Activated naive CD8-positive, alpha-beta T cell treated with anti-CD3 and anti-CD28 coated beads, Interleukin-2, amount 50 U/mL, for 16 hours (primary cell): ENCODE measurements at places on chromosomes 6 and 20.

GRCh38 chr6:46734867-46735719, at the start of gene PLA2G7:
PLA2G7 (minus strand) TSS chr6:46735375; CDS start chr6:46722891, 12,484 bp downstream.
- DNase-seq: no peak

DNA sequence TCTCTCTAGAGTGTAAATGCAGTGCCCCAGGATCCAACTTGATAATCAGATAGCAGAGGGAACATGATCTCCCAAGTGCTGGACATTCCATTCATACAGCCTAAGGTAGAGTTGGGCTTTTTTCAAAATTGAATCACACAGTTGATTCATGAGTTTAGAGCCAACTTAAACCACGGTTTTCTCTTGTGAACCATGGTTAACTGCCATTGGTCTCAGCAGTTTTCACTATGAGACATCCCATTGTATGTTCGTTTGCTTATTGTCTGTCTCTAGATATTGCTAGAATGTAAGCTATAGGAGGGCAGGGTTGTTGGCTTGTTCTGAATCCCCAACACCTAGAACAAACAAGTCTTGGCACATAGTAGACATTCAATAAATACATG, 37.2 kb upstream of the TAF8 start:
- DNase-seq: no peak

- no peak for DNase-seq
Measured at GRCh38 chr20:35839904-35840303, 68.1 kb downstream of the PHF20 start.

- DNase-seq: no peak
Measured at GRCh38 chr6:148548065-148548748, 198.6 kb upstream of the UST start.

- DNase-seq: no peak
Measured at GRCh38 chr6:127980996-127981395, 80.1 kb upstream of the THEMIS start.

DNA sequence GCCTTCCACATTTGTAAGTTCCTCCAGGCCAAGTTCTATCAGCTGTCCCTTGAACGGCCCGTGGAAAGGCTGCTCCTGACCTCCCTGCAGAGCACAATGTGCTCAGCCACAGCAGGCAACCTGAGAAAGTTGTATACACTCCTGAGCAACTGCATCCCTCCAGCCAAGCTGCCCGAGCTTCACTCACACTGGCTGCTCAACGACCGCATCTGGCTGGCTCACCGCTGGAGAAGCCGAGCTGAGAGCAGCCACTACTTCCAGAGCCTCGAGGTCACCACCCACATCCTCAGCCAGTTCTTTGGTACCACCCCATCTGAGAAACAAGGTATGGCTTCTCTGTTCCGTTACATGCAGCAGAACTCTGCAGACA, 2.1 kb downstream of the ZSWIM1 start:
- no peak for DNase-seq

DNA sequence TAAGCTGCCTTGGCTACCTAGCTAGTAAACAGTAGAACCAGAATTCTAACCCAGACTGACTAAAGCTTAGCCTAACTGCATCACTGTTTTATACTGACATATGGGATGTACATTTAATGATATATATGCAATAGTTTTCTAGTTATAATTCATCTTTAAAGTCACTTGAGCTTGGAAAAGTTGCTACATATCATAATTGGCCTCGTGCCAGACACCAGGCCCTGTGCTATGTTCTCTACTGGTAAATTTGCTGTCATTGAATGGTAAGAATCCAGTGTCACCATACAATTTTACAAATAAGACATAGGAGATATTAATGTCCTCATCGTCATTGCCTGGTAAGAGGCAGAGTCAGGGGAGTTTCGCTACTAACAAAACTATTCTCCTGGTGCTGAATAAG, 396.8 kb downstream of the CDKAL1 start:
- no peak for DNase-seq

DNA sequence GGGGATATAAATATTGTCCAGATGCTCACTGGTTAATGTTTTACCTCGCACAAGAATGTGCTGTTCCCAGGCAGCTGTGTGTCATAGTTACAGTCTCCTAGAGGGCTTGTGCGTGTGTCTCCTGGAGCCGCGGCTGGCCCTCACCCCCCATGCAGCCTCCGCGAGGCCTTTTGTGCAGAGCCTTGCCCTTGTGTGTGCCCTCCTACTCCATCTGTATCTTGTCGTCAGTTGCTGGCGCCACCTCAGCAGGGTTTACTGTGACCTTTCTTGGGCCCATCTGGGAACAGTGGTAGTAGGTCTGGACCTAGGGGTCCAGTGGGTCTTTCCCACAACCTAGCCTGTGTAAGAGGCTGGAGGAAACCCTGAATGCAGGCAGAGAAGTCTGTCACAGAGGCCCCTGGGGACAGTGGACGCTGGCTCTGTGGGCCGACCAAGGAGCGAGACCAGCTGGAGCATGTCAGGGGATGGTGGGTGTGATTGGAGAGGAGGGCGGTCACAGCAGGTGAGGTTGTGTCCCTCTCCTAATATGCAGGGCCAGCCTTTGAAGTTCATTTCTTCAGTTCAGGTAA, 35.2 kb downstream of the PPP1R14C start:
- DNase-seq: no peak

DNA sequence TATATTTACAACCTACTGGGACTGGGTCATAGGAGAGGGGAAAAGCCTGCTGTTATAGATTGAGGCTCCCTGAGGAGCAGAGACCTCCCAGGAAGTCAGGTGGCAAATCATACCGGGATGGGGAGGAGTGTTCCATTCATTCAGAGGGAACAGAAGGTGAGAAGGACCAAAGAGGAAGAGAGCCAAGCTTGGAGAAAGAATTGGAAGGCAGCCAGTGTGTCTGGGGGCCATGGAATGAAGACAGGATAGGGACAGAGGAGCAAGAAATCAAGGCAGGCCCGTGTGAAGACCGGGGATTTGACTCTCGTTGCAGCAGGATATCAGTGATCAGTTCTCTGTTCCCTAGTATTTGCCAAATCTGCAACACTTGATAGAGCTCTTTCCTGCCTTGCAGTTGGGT, 5.7 kb upstream of the ZNF217 start:
- DNase-seq: no peak

GRCh38 chr20:46268131-46268614, 40.1 kb downstream of the CDH22 start:
- no peak for DNase-seq

DNA sequence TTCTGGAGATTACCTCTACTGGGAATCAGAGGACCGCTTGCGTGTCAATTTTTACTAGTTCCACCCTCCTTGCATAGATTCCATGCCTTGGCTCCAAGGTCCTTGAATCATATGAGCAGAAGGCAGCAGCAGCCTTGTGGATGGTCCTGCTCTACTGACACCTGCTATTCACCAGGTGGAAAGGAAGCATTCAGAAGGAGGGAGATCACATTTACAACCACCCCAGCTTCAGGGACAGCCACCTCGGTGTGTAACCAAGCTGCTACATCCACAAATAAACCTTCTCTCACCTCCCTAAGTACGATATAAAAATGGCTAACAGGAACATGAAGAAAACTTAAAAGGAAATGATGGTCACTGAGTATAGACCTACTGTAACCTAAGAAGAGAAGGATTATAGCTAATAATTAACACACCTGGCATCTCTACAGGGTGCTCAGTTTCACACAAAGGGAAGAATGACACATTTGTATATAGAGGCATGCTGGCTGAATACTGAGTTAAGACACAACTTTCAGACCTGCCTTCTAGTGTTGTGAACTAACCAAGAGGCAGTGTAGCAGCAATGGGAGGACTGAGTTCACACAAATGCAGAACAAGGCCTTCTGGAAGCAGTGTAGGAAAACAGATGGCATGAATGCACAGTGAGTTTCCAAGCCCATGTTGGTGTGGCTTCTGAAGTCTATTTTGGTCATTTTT, 46.3 kb upstream of the SRPK1 start:
- no peak for DNase-seq

DNA sequence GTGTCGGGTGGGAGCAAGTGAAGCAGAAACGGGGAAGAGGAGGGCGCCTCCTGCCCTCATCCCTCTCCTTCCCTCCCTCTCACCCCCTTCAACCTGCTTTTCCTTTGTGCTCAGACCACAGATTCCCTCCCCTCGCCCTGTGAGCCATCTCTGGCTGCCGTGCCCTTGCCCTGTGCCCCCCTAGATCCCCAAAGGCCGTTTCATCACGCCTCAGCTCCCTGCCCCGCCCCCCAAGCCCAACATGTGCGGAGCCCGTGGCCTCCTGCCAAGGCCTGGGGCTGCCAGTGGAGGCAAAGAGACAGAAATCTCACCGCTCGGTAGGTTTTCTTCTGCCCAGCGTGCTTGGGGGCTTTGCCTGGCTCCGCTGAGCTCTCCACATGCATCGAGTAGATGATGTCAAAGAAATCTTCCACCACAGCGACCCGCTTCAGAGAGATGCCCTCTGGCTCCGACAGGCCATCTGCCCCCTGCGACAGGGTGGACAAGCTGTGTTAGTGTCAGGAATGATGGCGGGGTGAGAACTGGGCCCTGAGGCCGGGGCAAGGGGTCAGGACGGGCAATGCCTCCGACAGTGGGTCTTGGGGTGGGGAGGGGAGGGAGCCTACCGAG, 57.6 kb downstream of the NOL4L start:
- no peak for DNase-seq

- DNase-seq: no peak
Measured at GRCh38 chr6:133467982-133468380, 226.8 kb downstream of the EYA4 start.

DNA sequence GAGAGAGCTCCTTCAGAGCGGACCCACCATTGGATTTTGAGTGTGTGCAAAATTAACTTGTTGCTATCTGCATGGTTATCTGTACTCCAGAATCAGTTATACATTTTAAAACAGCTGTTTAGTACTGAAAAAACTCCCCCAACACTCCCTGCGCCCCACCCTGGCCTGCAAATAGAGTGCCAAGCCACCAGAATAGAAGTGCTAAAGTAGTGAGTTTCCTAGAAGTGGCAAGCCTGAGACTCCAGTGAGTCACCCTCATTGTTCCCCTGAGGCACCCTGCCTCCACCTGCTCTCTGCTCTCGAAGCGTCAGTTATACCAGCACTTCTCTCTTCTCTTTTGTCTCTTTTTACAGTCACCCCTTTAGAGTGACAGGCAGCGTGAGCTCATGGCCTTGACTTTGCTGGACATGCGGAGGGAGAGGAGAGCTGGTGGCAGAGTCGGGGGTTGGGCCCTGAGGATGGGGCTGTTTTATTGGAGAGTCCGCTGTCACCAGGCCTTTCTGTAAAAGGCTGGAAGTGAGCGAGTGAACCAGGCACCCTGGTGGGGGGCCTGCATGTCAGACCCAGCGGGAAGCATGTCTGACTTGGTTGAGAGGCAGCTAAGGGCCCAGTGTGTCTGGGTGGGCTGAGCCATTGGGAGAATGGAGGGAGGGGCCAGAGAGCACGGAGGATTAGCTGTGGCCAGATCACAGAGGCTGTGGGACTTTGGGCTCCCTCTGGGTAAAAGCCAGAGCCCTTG, 10.4 kb downstream of the IGF2R start:
- DNase-seq: peak; percentile 49

GRCh38 chr6:169828176-169828575, 76.8 kb downstream of the ERMARD start:
- no peak for DNase-seq

GRCh38 chr6:151352410-151353396, 38.7 kb downstream of the ZBTB2 start:
- no peak for DNase-seq

DNA sequence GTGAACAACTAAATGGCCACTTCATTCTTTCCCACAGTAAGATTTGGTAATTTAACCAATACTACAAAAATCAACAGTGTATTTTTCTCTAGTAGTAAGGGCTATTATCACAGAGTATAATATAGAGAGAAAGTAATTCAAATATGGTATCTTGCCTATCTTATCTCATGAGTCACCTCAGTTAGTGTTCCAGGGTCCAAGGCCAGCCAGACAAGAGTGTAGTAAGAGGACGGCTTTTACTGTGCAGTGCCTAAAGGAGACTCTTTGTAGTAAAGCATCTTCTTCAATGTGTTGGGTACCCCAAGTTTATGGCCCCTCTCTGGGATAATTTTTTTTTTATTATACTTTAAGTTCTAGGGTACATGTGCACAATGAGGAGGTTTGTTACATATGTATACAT, 607.4 kb downstream of the PKHD1 start:
- DNase-seq: no peak

DNA sequence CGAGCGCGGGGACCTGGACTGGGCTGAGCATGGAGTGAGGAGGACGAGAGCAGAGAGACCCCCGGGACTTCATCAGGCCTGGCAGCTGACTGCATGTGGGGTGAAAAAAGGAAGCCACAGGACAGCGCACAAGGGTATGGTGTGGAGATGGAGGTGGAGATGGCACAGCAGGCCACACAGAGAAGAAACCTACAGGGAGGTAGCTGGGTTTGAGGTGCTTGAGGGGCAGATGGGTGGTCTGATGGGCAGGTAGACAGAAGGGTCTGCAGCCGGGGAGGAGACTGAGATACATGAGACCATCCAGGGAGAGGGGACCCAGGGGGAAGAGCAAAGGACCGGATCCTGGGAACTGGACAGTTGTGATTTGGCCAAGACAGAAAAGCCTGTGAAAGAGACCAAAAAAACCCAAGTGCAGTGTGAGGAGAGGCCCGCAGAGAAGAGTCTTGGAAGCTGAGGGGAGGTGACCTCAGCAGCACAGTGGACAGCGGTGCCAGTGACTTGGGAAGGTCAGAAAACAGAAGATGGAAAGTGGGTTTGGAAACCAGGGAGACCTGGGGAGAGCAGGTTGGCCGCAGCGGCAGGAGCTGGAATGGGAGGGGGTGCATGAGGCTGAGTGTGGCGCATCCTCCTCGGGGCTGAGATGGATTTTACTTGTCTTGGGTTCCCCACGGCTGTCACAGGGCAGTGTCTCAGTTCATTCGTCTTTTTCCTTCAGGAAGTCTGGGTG, 5.5 kb downstream of the HLA-DPB1 start:
- DNase-seq: no peak

DNA sequence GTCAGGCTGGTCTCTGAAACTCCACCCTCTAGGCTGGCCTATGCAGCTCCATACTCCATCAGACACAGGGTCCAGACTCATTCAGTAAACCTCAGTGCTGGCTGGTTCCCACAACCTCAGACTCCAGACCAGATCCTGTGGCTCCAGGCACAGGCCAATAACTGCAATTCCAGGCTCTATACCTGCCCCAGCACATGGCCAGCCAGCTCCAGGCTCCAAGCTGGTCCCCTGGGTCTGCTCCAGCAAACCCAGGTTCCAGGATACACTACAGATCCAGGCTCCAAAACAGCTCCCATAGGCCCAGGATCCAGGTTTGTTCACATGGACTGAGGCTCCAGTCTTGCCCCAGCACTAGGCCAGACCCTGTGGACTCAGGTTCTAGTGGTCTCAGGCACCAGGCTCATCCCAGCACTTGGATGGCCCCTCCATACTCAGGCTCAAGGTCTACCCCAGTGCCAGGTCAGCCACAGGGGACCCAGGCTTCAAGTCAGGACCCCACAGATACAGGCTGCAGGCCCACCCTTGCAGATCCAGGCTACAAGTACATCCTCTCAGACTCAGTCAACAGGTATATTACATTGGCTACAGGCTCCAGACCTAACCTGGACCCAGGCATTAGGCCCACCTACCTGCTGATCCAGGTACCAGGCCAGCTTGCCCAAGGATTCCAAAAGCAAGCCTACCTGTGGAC, 117.6 kb upstream of the TMEM170B start:
- DNase-seq: no peak

DNA sequence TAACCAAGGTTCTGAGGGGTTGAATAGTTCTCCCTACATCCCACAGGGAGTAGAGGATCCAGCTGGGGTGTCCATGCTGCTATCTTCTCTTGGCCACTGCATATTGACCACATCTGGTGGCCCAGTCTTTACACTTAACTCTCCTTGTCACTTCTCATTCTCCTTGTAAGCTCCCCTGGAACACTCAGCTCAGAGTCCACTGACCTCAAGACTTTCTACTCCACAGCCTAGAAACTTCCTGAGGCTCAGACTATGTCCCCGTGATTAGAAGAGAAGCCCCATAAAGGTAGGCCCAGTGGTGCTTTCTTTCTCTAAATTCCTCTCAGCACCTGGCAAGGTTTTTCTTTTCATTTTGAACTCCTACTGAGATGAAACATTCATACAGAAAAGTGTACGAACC, 13.3 kb upstream of the ZFAND3 start:
- no peak for DNase-seq
